Stimulated activated CD4-positive, alpha-beta T cell treated with anti-CD3 and anti-CD28 coated beads, Interleukin-15, amount 100 ng/mL, for 48 hours (primary cell): ENCODE measurements at places on chromosomes 12 and 14.
A peak's percentile ranks its signal among the peaks of the same experiment; 100 is the strongest.

GRCh38 chr12:6921539-6921938 lies 6.2 kb upstream of the ATN1 start:
- no peak for DNase-seq

DNA sequence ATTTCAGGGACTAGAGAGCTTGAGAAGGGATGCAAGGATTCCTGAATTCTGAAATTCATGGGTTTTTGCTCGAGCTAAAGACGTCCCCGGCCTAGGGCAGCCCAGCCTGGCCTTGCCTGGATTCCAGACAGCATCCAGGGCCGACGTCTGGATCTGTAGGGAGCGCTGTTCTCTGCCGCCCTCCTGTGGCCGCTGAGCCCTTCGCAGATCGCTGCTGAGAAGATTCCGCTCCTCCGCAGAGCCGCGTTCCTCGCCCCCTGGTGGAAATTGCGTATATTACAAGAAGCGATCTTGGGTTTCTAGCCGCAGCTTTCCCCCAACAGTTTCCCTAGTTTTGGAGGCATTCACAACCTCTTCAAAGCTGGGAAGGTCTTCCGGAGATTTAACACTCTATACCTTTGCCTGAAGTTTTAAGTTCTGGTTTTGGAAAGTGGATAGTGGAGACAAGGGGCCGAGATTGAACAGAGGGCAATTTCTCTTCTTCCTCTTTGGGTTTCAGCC lies 5.1 kb downstream of the CISTR start:
- peak; percentile 76 for DNase-seq

- no peak for DNase-seq
These were observed 180.8 kb downstream of the CRADD start for GRCh38 chr12:93857991-93858447.

GRCh38 chr12:32240831-32241230 lies 134.2 kb downstream of the BICD1 start:
- no peak for DNase-seq

DNA sequence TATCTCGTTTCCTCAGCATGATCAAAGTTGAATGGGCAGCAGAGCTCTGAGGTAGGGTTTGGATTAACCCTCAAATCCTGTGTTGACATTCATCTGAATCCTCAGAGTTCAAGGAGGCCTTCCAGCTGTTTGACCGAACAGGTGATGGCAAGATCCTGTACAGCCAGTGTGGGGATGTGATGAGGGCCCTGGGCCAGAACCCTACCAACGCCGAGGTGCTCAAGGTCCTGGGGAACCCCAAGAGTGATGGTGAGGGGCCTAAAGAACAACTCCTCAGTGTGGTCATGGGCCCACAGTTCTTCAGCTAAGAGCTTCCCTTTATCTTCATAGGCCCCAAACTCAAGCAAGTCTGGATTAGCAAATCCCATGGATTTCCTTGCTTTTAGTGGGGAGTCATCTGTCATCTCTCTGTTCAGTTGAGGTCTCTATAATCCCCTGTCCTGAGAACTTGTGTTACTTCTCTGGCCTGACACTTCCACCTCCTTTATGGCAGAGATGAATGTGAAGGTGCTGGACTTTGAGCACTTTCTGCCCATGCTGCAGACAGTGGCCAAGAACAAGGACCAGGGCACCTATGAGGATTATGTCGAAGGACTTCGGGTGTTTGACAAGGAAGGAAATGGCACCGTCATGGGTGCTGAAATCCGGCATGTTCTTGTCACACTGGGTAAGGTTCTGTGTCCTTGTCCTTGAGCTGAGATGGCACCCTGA lies 1.5 kb downstream of the MYL6 start:
- no peak for DNase-seq

DNA sequence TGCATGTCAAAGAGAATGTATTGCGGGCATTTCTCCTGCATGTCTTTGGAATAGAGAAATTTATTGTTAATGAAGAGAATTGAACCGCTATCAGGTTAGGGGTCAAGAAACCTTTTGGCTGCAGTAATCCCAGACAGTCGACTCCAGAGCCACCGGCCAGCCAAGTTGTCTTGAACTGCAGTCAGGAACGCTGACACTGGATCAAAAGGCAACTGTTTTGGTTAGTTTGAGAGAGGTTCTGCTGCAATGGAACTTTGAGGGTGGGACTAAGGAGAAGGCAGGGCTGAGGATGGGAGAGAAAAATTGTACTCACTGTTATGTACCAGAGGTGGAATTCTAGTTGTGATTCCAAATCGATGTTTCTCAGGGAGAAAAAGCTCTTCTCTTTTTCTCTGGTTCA lies 28.2 kb downstream of the PPFIBP1 start:
- no peak for DNase-seq

- no peak for DNase-seq
These were observed 23.3 kb downstream of the NUAK1 start for GRCh38 chr12:106115440-106115839.
